Right ventricle myocardium superior (tissue), 1 donor: ENCODE measurements at places on chromosomes 5 and 9. TPM values are rescaled to one million over a fixed set of nuclear protein-coding genes. Genes with fewer than 3 reads are reported as not detected.

TRIM14 gene
- total RNA-seq = 4.9 TPM

CTXN3 gene
- total RNA-seq = not detected

GDA gene
- total RNA-seq = 2.9 TPM

ZNG1F gene
- 2.3 TPM for total RNA-seq

PCDHGB4 gene
- 5.8 TPM for total RNA-seq

GABRA6 gene
- not detected for total RNA-seq

DNAJC25 gene
- total RNA-seq = 4.9 TPM

DNA sequence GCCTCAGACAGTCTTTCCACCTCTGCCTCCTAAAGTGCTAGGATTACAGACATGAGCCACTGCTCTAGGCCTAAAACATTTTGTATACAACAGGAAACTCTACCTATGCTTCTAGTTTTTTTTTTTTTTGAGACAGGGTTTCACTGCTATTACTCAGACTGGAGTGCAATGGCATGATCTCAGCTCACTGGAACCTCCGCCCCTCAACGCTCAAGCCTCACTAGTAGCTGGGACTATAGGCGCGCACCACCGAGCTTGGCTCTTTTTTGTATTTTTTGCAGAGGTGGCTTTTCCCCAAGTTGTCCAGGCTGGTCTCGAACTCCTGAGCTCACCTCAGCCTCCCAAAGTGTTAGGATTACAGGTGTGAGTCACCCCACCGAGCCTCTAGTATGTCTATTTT, 5.4 kb downstream of the HSPA9 start:
- no peak for DNase-seq

GRCh38 chr5:109186759-109187158, 223.0 kb downstream of the PJA2 start:
- no peak for DNase-seq

DNA sequence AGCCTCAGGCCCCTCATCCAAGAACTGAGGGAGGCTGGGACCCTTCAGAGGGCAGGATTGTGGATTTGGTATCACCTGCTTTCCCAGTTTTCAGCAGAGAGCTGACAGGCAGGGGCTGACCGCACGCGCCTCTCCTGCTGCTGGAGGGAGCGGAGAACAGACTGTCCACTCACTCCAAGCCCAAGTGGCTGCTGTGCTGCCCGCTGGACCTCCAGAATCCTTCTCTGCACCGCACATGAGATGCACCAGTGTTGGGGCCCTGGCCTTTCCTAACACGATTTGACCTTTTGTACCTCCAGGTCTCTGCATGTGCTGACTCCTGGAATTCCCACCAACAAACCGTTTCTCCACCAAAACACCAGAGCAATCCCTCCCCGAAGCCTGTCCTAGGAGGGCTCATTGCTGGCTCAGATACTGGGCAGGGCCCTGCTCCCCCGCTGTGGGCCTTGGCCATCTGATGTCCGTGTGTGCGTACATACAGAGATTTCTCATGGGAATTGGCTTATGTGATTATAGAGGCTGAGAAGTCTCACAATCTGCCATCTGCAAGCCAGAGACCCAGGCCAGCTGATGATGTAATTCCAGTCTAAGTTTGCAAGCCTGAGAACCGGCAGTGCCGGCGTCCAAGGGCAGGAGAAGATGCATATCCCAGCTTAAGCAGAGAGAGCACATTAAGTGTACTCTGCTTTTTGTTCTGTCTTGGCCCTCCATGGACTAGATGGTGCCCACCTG, 141.7 kb downstream of the GADD45G start:
- peak; percentile 81 for DNase-seq

- no peak for DNase-seq
Observed at GRCh38 chr5:181105391-181106025, 25.5 kb downstream of the OR2V1 start.

DNA sequence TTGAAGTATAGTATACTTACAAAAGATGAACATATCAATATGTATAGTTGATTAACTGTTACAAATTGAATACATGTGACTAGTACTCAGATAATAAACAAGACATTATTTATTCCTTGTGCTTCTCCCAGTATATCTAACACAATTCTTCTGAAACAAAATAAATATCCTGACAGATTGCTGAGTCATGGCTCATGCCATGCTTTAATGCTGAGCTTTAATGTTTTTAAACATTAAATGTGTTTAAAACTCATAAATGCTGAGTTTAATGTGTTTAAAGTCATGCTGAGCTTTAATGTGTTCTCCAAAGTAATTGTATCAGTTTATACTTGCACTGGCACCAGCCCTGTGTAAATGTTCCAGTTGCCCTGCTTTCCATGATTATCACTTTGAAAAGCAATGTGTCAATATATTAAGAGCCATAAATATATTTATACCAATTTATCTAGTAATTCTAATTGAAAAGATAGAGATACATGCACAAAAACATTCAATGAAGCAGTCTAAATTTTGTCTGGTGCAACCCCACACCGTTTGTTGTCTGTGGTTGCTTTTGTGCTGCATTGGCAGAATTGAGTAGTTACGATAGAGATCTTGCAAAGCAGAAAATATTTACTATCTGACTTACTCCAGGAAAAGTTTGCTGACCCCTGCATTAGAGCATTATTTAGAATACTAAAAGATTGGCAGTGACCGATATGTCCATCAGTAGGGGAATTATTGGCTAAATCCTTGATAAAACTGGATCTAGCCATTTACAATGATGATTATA, 15.7 kb downstream of the KIAA1958 start:
- no peak for DNase-seq

GRCh38 chr5:23024470-23024869, 171.3 kb upstream of the CDH12 start:
- DNase-seq = no peak

GRCh38 chr5:136025900-136026299, 2.9 kb upstream of the TGFBI start:
- DNase-seq = no peak

DNA sequence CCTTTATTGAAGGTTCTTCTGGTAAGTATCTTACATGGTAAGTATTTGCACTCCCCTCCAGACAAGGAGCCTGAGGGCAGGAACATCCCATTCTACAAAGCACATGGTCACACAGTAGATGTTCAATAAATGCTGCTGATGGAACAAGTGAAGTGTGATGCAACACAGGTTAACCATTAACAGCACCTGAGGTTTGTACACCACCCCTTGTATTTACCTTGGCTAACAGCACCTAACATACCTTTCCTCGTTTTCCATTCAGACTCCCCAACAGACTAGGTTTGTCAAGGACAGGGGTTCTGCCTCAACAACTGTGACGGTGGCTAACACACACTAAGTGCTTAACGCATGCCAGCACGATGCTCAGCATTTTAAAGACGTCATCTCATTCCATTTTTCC, 213.6 kb downstream of the MAPKAP1 start:
- no peak for DNase-seq

DNA sequence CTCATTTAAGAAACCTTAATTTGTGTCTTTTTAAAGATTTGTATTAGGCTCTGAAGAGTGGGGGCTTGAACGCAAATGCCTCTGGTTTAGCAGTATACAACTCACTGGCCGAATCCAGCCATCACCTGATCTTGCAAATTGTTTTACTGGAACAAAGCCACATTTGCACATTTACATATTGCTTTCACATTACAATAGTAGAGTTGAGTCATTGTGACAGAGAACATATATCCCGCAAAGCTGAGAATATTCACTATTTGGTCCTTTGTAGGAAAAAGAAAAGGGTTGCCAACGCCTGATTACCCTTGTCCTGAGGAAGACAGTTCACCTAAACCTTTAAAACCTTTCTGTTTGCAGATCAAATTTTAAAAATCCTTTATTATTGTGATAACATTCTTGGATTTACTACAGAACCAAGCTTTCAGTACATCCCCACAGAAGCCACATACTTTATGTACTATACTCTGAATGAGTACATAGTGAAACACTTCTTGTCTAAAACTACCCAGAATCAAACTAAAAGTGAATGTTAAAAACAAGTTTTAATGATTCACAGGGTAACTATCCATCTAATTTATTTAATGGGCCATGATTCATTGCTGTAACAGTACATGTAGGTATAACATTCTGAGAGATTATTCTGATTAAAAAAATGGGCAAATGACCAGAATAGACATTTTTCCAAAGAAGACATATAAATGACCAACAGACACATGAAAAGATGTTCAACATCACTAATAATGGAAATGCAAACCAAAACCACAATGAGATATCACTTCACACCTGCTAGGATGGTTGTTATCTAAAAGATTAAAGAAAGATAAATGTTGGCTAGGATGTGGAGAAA, 161.0 kb downstream of the SLC25A46 start:
- no peak for DNase-seq

GRCh38 chr9:94903961-94904421, 177.5 kb downstream of the AOPEP start:
- no peak for DNase-seq

DNA sequence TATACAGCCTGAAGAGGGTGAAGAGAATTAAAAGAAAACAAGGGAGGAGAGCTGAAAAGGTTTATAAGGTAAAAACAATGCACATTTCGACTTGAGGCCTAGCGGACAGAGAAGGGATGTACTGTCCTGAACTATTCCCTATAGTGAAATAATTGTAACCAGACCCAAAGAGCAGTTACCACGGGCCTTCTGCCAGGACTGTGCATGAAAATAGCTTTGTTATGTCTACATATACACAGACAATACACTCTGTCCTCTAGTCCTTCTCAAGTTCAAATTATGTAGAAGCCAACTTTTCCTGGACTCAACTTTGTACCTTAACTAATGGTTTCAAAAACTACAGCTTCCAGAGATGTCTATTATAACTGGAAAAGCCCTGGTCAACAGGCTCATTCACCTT, 223.7 kb downstream of the PCSK5 start:
- DNase-seq = no peak
